ENCODE measurements at places on chromosomes 11 and 22.

- DNase-seq: no peak
These were observed 362.5 kb downstream of the TBC1D22A start for GRCh38 chr22:47124961-47125360.

GRCh38 chr11:17650127-17650911, 69.1 kb upstream of the MYOD1 start:
- no peak for DNase-seq

DNA sequence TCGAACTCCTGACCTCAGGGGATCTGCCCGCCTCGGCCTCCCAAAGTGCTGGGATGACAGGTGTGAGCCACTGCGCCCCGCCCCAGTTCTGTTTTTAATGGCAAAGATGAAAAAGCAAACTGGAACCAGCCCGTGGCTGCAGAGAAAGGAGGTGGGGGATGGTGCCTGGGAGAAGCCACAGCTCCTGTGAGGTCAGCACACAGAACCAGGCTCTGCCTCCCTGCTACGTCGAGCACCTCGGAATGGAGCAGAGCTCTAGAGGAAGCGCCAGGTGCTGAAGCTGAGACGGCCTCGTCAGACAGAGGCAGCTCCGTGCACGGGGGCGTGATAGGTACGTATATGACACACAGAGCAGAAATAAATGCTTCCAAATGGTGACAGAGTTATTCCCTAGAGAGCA, 8.5 kb downstream of the DRD4 start:
- no peak for DNase-seq

DNA sequence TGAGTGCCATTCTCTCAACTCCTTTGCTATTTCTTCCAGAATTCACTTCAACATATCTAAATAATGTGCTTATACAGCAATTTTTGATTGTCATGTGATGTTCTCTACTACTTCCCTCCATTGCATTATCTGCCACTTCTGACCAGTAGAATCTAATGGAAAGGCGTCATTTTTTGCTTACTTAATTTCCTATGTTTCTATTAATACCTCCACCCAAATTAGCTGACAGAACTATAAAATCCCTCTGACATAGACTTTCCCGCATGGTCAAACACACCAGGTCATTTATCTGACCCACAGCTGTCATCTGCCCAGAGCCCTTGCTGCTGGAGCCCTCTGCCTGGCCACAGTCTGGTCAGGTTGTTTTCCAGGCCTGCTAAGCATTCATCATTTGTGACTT, 258.6 kb upstream of the NARS2 start:
- DNase-seq: no peak

DNA sequence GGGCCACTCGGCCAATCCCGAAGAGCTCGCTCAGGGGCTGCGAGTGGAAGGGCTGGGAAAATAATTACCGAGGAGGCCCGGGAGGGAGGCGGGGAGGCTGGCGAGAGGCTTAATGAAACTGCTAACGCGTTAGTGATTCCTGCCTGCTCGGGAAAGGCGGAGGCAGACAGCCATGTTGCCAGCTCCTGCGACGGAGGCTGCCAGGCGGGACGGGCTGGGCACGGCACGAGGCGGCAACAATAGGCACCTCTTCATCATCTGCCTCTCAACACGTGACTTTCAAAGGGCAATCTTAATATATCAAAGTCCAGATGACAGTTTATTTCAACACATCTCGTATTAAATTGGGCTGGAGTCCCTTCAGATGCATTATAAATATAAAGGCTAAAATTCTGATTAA, 68.0 kb upstream of the TCF20 start:
- DNase-seq: no peak

GRCh38 chr11:74815966-74816365, 67.3 kb downstream of the RNF169 start:
- no peak for DNase-seq

- no peak for DNase-seq
These were observed 127.6 kb upstream of the BMAL1 start for GRCh38 chr11:13149991-13150390.

GRCh38 chr22:23138584-23139435, 3.0 kb downstream of the RSPH14 start:
- DNase-seq: no peak

Data from fibroblast of the aortic adventitia (primary cell).